Glomerular endothelial cell (primary cell): ENCODE measurements at places on chromosomes 5 and 9. TPM values are rescaled to one million over a fixed set of nuclear protein-coding genes. Genes with fewer than 3 reads are reported as not detected.

GRCh38 chr5:78964889-78965288 is 20.2 kb downstream of the ARSB start:
- no peak for DNase-seq

DNA sequence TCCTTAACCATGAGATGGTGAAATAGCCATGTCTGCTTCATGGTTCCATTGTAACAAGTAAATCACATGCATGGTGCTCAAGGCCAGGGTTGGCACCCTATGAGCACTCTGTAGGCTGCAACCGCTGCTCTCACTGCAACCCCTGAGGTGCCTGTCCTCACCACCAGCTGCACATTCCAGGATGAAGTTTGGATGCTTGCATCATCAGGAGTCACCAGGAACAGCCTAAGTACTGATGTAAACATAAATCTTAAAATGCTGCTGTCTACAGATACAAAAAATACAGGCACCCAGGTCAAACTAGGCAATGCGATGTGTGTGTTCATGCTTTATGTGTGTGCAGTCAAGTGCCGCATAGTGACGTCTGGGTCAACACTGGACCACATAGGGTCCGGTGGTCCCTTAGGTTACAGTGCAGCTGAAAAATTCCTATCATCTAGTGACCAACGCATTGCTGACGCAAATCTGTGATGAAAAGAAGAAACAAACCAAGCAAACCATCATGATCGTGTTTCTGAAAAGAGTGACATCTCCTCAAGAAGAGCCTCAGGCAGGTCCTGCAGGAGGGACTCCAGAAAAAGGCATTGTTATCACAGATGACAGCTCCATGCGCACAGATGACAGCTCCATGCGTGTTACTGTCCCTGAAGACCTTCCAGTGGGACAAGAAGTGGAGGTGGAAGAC is 234.8 kb downstream of the AUH start:
- DNase-seq: no peak

DNA sequence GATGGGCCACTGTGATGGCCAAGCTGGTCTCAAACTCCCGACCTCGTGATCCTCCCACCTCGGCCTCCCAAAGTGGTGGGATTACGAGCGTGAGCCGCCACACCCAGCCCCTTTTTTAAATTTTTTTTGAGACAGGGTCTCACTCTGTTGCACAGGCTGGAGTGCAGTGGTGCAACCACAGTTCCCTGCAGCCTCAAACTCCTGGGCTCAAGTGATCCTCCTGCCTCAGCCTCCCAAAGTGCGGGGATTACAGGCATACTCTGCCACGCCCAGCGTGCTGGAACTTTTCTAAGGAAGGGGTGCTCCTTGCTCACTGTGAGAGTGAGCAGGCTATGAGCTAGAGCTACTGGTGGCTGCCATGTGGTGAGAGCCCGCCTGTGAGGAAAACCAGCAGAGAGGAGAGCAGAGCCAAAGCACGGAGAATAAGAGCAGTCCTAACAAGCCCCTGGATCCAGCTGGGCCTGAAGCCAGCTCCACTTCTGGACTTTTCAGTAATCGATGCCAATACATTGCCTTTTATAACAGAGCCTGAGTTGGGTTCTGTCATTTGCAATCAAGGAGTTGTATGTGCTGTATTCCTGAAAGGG is 75.5 kb upstream of the UNC5A start:
- no peak for DNase-seq

- no peak for DNase-seq
Observed at GRCh38 chr5:174231956-174232487, 186.5 kb downstream of the NSG2 start.

SLC1A3 gene
- total RNA-seq: not detected in 2 replicates

IL4 gene
- total RNA-seq: not detected in 2 replicates

PITX1 gene
- not detected in 2 replicates for total RNA-seq

CNTNAP3B gene
- total RNA-seq: 18.8 and 51.5 TPM in 2 replicates

DNA sequence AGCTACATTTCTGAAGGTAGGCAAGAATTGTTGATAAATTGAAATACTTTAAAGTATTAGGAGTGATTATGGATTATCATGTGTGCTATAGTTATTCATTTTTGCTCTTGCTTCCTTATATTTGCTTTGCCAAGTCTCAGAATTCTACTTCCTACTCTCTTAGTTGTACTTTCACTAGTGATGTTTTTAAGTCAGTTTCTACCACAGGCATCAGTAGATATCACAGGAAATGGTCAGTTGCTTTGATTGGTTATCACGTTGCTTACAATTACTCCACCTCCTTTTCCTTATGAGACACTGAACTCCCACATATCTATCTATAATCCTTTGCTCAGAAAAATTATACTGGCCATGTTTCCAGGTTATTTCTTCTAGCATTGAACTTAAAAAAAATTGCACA is 472.8 kb downstream of the DMRTA1 start:
- no peak for DNase-seq

- DNase-seq: peak; percentile 33
Observed at GRCh38 chr9:20884985-20885593, 146.4 kb downstream of the HACD4 start.

DNA sequence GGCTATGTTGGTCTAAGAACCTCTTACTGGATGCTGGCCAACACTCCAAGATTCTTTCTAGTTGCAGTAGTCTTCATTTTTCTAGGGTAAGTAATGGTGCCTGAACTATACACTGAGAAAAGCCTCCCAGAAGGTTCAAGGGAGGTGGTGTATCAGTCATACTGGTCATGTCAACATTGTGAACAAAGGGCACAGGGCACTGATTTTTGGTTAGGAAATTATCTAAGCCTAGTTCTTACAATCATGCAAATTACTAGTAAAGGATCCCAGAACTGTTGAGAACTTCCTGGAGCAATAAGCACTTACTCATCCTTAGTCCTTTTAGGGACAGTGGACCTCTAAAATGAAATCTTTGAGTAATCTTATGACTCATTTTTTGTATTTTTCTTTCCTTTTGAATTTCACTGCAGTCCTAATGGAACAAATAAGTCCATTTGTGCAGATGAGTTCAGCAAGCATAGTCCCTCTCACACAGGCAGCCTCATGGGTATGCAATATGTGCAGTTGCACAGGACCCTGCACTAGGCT is 21.1 kb upstream of the CDC42SE2 start:
- DNase-seq: no peak

DNA sequence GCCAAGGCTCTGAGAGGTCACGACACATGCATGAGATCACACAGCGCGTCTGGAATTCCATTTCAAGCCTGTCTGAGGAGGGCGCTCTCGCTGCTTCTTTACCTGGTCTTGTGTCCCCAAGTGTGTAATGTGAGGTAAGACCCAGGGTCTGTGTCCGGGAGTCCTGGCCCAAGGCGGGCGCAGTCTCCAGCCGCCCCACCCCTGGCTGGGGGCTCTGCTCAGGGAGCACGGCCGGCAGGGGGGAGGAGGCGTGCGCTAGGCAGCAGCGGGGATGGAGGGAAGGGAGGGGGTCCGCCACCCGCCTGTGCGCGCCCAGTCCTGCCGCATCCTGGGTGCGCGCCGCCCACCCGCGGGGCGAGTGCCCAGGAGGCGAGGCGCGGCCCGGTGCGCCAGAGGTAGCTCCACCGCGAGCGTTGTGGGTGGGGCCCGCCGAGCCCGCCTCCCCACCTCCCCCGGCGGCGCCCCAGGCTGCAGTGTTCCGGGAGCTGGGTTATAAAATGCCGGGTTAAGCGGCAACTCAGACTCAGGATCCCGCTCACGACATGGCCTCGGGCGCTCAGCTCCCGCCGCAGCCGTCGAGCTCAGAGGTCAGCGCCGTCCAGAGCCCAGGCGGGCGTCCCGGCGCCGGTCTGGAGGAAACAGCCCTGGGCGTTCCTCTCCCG is at the start of gene CCNI2:
CCNI2 (plus strand) TSS at position 473 of the 662 bp plus-strand sequence; CDS start at position 543, 70 bp downstream.
- no peak for DNase-seq

- no peak for DNase-seq
Observed at GRCh38 chr9:972501-973294, 3.8 kb upstream of the DMRT3 start.

DNA sequence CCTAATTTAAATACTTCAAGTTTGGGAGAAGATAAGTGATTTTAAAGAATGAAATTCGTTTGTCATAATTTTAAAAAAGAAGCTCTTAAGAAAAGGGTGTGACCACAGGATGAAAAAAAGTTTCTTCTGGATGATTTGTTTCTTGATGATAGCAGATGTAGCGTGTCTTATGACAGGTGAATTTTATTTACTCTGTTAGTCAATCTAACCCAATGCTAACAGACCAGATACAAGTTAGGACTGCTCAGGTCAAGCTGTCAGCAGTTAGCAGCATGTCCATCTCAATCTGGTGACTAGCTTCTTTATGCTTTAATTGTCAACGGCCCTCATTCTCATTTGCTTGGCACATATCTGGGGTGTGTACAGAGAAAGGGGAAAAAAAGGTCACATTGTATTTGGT is 456.0 kb downstream of the BNC2 start:
- no peak for DNase-seq

- no peak for DNase-seq
Observed at GRCh38 chr5:56608217-56608925, 207.0 kb upstream of the MAP3K1 start.

DNA sequence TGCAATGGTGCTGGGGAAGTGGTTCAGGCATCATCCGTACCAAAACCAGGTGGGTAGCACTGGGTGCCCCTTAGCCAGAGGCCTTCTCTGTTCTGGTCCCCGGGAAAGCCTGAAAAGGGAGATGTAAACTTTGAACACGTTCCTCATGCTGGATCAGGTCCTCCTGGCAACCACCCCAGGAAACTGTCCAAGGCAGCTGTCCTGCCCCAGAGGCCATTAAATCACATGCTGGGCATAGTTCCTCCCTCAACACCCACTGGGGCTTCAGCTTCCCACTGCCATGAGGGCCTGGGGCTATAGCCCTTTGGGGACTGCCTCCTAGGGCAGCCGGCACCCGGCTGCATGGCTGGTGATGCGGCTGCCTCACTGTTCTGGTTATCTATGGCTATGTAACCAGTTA is 228.9 kb upstream of the MVB12B start:
- no peak for DNase-seq

- no peak for DNase-seq
Observed at GRCh38 chr9:99002706-99003105, 59.0 kb downstream of the COL15A1 start.

GRCh38 chr5:135212361-135213026 is 178.5 kb upstream of the PITX1 start:
- DNase-seq: no peak

- DNase-seq: no peak
Observed at GRCh38 chr5:82100303-82101077, 128.7 kb downstream of the ATG10 start.

GRCh38 chr5:150604010-150604409 is 36.5 kb upstream of the SYNPO start:
- DNase-seq: no peak

- no peak for DNase-seq
Observed at GRCh38 chr9:87718852-87719612, 6.9 kb upstream of the CTSL start.

DNA sequence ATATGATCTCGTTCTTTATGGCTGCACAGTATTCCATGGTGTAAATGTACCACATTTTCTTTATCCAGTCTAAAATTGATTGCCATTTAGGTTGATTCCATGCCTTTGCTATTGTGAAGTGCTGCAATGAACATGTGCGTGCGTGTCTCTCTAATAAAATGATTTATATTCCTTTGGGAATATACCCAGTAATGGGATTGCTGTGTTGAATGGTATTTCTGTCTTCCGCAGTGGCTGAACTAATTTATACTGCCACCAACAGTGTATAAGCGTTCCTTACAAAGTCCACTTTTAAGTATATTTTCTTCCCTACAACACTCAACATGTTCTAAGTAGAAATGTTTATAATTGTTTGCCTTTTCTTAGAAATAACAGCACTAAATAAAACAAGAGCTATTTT is 521.9 kb downstream of the DTWD2 start:
- no peak for DNase-seq

- no peak for DNase-seq
Observed at GRCh38 chr9:7115606-7116005, 357.8 kb downstream of the KDM4C start.

GALNT12 gene
- 0.99 and 2.6 TPM in 2 replicates for total RNA-seq

DNA sequence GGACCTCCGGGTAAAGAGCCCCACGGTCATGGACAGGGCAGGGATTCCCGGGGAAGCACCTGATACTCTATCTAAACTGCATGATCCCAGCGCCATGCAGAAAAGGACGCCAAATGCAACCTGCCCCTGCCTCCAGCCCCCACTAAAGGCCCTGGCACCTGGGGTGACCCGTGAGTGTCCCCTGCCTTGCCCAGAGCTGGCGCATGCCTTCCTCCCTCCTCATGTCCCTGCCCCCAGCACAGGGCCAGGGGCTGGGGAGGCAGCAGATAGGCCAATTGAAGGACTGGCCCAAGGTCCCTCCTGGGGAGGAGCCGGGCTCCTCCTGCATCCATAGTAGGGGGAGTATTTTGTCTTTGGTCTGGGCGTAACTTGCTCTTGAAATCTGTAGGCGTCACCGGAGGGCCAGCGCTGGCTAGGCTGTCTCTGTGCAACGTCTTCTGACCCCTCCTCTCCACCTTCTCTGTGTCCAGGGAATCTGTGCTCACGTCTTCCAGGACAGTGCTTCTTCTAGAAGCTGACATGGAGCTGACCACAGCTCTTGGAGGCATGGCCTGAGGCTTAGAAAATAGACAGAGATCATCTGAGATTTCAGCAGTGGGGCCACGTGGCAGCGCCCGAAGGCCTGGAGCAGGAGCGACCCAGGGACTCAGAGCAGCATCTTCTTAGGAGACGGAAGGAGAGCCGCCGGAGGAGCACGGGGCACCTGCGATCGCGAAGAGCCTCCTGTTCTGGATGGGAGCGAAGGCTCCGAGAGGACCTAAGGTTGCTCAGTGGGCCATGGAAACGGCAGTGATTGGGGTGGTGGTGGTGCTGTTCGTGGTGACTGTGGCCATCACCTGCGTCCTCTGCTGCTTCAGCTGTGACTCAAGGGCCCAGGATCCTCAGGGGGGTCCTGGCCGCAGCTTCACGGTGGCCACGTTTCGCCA is 660 bp downstream of the SPAAR start:
- DNase-seq: no peak

- no peak for DNase-seq
Observed at GRCh38 chr9:21862871-21863270, 60.4 kb downstream of the MTAP start.

RNF183 gene
- total RNA-seq: not detected in 2 replicates

DUSP1 gene
- 189 and 258 TPM in 2 replicates for total RNA-seq

DNA sequence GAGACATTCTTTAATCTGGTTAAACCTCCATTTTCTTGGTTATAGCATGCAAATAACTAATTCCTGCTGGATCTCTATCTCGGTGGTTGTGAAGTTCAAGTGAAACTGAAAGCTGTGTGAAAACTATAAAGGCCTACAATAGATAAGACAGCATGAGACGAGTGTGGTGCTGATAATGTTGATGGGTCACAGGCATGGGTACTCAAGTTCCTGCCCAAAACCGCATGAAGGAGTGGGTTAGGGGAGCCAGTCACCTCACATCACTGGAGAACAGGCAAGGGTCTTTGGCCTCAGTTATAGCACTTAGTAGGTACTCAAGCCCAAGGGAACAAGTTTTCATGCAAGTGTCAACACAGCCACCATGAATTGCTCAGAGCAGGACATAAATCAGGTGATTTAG is 16.7 kb downstream of the HMHB1 start:
- DNase-seq: no peak

GRCh38 chr9:103999375-104000062 is 94.6 kb upstream of the SMC2 start:
- no peak for DNase-seq

GRCh38 chr9:95073918-95074317 is 243.6 kb downstream of the FANCC start:
- DNase-seq: no peak

GRCh38 chr9:92658611-92659010 is 11.3 kb downstream of the IPPK start:
- no peak for DNase-seq
